ENCODE measurements at places on chromosomes 7 and 10. TPM values are rescaled to one million over a fixed set of nuclear protein-coding genes. Genes with fewer than 3 reads are reported as not detected.

PTER gene
- polyA plus RNA-seq, result 11.8 TPM

C10orf67 gene
- polyA plus RNA-seq, result not detected

ITPRID1 gene
- not detected for polyA plus RNA-seq

TFR2 gene
- polyA plus RNA-seq, result 0.44 TPM
